ENCODE measurements at places on chromosomes 13 and 19.

- DNase-seq = no peak
Measured at GRCh38 chr13:32515246-32515645, 23.3 kb downstream of the N4BP2L2 start.

GRCh38 chr19:38270587-38271167 lies 6.3 kb downstream of the SPINT2 start:
- DNase-seq = no peak

- DNase-seq = no peak
Measured at GRCh38 chr19:48868114-48868886, at the start of gene PLEKHA4. Gene PLEKHA4, minus strand, starts transcription at chr19:48868617. Its CDS starts 997 bp downstream, at chr19:48867620.

GRCh38 chr13:50467156-50468110 lies 376.1 kb downstream of the DLEU7 start:
- DNase-seq = no peak

DNA sequence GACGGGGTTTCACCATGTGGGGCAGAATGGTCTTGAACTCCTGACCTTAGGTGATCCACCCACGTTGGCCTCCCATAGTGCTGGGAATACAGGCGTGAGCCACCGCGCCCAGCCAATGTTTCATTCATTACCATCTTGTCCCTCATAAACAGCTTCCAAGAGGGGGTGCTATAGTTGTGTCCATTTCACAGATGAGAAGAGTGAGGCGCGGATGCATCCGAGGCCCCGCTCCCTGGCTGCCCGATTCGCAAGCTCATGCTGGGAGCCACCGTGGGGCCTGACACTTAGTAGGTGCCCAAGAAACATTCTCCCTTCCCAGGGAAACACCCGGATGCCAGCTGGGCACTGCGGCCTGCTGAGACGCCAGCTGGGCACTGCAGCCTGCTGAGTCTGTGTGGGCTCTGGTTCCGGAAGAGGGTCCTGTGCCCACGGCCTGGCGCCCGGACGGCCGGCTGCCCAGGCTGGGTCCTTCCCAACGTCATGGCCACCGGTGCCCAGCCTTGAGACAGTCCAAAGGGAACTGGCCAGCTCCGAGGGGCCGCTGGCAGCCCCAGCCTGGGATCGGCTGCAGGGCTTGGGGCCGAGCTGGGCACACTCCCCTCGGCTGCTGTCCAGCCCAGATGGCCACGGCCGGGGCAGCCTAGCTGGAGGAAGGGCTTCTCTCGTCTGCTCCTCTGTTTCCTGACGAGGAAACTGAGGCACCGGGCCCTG lies 54.7 kb downstream of the NFIC start:
- no peak for DNase-seq

DNA sequence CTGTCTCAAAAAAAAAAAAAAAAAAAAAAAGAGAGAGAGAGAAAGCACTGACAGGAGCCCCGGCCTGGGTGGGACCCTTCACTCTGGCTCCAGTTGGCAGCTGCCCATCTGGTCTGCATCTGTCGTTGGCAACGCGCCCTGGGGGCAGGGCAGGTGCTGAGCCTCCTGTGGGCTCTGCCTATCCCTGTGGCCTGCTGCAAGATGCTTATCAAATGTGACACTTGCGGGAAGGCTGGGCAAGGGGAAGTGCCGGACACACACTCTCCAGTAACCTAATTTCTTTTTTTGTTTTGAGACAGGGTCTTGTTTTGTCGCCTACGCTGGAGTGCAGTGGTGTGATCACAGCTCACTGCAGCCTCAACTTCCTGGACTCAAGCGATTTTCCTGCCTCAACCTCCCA lies 10.7 kb upstream of the KPTN start:
- no peak for DNase-seq

DNA sequence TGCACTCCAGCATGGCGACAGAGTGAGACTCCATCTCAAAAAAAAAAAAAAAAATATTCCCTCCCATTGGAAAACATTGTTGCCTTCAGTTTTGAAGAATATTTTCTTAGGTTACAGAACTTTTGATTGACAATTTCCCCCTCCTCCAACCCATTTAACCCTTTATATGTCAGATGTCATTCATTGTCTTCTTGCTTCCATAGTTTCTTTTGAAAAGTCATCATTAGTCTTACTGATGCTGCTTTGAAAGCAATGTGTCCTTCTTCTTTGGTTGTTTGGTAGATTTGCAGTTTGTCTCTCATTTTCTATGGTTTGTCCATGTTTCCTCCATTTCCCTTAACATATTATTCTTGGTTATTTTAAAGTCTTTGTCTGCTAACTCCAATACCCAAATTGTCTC lies 25.4 kb downstream of the ZNF558 start:
- no peak for DNase-seq

DNA sequence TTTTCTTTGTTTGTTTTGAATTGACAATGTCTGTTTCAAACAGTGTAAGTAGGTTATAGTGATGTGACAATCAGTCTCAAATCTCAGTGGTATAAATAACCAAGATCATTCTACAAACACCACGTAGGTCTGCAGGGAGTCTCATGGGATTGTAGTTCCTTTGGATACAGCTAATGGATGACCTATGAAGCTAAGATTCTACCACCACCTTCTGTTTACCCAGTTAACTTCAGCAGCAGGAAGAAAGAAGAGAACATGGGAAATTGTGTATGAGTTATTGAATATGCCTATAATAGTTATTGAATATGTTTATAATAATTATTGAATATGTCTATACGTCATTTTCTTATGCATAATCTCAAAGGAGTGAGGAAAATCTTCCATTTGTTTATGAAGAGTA lies 63.9 kb upstream of the SLITRK5 start:
- no peak for DNase-seq

DNA sequence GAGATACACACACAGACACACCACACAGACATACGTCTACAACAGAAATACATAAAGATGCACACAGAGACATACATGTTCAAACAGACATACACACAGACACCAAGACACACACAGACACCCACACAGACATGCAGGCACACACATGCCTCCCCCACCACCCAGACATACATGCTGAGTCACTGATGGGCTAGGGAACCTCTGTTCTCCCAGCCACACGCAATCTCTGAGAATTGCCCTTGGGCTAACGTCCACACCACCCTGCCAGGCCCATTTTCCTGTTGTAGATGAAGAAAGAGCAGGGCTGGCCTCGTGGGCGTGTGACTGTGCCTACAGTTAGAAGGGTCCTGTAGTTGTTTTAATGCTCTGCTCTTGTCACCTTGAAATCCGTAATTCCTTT lies 261.9 kb downstream of the KCNRG start:
- DNase-seq = no peak

DNA sequence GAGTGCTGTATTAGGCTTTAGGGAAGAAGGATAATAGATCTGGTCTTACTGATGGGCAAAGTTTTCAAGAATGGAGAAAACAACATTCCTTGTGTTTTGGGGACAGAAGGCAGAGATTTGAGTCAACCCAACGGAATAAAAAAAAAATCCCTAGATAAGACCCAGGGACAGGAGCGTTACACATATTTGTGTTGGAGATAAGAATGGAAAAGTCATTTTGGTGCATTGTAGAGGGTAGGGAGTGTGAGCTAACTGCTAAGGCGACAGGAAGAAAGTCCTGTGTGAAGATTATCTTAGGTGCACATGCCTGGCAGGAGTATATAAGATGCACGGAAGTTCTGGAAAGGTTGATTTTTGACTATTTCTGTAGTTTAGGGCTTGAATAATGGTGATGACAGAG lies 450.3 kb upstream of the ARGLU1 start:
- DNase-seq = no peak

DNA sequence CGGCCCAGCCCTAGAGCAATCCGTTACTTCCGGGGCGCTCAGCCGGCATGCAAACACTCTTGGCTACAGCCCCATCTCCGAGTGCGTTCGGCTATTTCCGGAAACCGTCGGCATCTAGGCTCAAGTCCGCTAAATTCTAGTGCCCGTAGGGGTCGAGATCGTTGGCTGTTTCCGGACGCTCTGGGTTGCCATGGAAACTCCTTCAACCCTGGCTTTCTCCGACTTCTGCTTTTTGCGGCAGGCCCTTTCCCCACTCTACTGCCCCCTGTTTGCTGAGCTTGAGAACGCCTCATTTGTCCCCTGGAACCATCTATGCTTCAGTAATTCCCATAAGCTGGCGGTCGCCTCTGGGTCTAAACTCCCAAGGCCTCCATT lies 534 bp upstream of the PIK3R2 start:
- DNase-seq = peak; percentile 90

- no peak for DNase-seq
Measured at GRCh38 chr13:102400675-102401145, 1.1 kb downstream of the FGF14 start.

DNA sequence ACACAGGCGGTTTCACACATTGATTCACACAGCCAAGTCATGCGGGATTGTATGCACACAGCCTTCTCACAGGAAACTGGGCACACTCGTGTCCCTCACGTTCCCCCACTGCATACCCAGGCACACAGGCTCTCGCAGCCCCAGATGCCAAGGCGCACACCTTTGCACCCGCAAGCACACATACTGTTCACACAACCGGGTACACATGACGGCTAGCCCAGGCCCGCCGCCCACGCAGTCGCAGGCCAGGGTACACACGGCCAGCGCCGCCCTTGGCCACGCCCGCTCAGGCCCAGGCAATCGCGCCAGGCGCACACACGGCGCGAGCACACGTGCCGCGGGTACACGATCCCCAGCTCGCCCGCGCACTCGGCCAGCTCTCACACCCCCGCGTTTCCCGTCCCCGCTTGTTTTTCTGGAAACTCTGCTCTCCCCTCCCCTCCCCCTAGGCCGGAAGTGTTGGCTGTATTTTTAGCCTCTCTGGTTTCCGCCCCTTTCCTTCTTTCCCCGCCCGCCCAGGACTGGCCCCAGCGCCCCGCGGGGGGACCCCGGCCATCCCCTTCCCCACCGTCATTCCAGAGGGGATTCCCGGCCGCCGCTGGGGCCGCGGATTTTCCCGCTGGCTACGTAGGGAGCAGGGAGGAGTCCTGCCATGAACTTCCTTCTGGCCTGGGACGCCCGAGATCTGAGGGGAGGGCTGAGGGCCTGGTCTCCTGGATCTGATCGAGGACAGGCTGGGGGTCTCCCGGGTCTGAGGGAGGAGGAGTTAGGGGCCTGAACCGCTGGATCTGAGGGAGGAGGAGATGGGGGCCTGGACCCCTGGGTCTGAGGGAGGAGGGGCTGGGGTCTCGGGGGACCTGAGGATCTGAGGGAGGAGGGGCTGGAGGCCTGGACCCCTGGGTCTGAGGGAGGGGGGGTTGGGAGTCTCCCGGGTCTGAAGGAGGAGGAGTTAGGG lies 4.0 kb upstream of the ZFP36 start:
- peak; percentile 78 for DNase-seq

DNA sequence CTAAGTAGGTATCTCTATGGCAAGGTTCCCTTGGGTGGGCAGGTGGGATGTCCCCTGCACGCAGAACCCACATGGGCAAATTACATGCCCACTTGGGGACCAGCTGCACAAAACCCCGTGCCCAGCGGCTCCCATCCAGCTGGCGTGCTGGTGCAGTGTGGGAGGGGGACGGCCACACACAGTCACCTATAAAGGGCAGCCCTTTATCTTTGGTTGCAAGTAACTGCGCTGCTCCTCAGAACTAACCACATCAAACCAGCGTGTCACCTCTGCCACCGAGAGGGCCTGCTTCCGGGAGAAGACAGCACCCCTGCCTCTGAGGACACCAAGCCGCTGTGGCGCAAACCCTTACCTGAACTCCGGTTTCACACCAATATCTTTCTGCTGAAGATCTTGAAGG lies 32.2 kb downstream of the ANKRD27 start:
- DNase-seq = peak; percentile 30

- no peak for DNase-seq
Measured at GRCh38 chr19:42098781-42099180, 22.8 kb downstream of the ZNF574 start.

GRCh38 chr19:47002106-47002766 lies 17.4 kb upstream of the NPAS1 start:
- no peak for DNase-seq

- DNase-seq = no peak
Measured at GRCh38 chr13:67645874-67646467, 415.8 kb upstream of the PCDH9 start.

- DNase-seq = no peak
Measured at GRCh38 chr13:106700439-106700838, 132.5 kb upstream of the ARGLU1 start.

DNA sequence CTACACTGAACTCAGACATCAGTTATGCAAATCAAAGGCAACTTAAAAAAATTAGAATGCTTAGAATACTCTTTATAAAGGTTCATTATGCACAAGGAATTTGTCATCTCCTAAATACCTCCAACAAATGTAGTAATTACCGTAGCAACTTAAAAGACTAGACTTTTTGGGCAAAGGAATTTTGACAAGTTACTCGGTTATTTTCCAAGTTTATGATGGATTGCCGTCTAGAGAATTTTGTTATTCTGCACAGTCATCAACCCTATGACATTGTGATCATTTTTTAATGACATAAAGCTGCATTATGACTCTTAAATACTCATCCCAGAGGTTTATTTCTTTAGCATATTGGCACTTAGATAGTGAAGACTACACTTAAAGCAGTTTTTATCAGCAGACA lies 71.9 kb downstream of the TRPC4 start:
- DNase-seq = no peak

GRCh38 chr13:23608701-23609413 lies 38.6 kb downstream of the TNFRSF19 start:
- DNase-seq = no peak

- DNase-seq = no peak
Measured at GRCh38 chr19:46674416-46675178, 13.6 kb upstream of the DACT3 start.

DNA sequence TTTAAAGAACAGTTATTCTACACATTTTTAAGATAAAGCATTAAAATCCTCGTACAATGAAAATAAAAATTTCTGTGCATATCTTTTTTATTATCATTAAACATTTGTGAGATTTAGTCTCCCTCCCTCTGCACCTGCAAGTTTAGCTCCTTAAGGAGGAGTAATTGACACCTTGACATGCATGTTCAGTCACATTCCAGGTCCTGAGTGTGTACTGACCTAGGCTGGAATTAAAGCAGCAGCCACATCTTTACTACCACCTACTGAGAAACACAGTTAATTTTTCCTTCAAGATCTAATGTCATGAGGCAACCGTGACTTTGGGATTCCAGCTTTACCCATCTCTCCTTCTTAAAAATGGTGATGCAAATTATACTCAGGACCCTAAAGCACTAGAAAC lies 123.1 kb upstream of the FREM2 start:
- DNase-seq = no peak

- DNase-seq = no peak
Measured at GRCh38 chr13:103403148-103403740, 337.0 kb upstream of the SLC10A2 start.

Data from activated CD8-positive, alpha-beta memory T cell treated with anti-CD3 and anti-CD28 coated beads for 4 hours (primary cell).